Stimulated activated memory B cell treated with anti-CD40 and anti-IgM and Interleukin-4, amounts not matched to agents 10 μg/mL and 1 μg/mL and 100 μg/mL, for 72 hours (primary cell): ENCODE measurements at places on chromosomes 1 and 21.

DNA sequence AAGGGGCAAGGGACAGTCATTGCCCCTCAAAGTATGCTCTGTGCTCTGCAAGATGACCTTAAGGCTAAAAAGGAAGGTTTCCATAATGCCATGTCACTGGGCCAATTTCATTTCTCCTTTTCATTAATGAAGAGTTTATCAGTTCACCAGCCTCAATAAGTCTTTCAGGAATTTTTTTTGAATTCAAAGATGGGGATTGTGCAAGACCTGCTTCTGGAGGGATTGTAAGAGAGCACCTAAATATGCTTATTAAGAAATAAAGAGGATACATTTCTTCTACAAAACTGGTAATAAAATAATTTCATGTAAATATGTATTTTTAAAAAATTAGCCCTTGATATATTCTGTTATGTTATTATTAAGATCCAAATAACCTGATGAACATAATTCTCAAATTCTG lies 86.8 kb upstream of the RGS4 start:
- ATAC-seq: no peak

DNA sequence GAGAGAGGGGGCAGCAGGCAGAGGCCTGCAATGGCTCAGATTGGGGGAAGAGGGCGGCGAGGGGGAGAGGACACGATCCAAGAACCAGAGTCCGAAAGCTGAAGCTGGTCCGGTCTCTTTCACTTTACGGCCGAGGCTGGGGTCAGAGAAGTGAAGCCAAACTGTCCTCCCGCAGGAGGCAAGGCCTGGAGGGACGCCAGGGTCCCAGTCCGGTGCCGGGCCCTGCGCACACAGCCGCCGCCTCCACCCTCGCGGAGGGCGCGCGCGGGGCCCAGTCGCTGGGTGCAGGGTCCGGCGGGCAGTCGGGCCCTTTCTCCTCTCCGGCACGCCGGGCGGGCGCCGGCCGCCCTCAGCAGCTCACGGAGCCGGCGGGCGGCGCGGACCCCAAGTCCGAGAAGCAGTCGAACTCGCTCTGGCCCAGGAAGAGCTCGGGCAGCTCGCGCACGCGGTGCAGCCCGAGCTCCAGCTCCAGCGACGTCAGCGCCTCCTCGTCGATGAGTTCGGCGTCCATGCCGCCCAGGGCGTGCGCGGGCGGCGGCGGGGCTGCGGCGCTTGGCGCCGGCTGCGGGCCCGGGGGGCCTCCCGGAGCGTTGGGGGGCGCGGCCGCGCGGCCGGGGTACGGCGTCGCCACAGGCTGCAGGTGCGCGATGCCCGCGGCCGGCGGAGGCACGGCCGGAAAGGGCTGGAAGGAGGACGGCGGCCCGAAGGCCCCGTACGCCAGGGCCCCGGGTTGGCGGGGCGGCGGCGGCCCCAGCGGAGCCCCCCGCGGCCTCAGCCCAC lies 749 bp downstream of the CITED4 start:
- ATAC-seq: peak; percentile 2

DNA sequence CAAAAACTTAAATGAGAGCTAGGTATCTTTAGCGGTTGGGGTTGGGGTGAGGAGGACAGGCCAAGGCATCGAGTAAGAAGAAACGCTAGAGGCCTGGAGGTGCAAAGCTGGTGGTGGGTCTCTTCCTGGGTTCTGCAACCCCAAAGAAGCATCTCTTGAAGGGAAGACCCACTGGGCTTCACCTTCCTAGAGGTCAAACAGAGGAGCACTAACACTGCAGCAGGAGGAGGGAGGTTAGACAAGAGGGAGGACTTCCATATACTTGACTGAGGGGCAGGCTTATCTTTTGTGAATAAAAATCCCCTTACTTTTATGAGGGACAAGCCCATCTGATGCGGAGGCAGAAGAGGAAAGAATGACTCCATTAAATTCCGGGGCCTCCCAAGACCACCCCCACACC lies 2.5 kb downstream of the MEX3A start:
- no peak for ATAC-seq

GRCh38 chr1:232249339-232249738 lies 380.6 kb downstream of the SIPA1L2 start:
- ATAC-seq: no peak

DNA sequence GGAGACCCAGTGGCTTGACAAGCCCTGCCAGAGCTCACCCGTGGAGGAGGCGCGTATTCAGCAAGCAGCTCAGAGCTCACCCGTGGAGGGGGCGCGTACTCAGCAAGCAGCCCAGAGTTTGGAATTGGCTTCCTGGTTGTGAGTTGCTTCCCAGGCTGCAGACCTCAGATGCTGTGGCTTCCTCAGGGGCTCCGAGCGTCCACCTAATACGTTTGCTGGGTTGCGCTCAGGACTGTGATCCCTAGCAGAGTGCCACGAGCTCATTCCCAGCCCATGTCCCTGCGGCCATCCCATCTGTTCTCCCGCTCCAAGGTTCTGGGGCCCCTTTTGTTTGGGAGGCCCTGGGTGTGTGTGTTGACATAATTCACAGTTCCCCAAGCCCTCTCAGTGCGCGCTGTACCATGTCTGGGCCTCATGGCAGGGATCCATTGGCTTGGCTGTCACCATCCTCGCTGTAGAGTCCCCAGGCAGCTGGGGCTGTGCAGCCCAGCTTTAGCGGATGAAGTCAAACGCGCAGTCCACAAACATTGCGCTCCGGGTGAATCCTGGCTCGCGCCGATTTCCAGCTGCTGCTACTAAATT lies 3.6 kb downstream of the AJAP1 start:
- ATAC-seq: no peak

- ATAC-seq: no peak
Observed at GRCh38 chr1:48944811-48945210, 168.1 kb upstream of the BEND5 start.

DNA sequence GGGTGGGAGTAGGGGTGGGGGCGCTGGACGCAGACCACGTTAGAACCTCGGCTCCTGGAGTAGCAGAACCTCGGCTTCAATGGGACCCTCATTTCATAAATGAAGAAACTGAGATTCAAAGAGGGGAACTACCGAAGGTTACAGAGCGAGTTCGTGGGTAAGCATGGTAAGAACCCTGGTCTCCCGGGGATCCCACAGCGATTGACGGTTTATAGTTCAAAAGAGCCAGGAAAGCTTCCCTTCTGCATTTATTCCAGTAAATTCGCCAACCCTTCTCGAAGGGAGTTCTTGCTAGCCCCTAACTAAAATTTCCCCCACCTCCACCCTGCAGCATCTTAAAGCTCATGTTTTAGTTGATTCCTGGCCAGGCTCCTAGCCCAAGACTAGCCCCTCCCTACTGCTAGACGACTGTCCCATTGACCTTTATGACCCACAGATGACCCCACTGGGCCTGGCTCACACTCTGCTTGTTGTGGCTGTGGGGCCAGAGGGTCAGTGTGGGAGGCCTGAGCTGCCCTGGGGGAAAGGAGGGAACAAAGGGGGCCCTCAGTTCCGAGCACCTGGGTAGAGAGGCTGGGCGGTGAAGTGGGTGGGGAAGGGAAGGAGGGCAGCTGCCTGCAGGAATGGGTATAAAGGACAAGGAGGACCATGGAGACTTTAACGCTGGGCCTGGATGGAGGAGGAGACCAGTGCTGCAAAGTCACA lies 558 bp upstream of the KIF21B start:
- ATAC-seq: no peak

GRCh38 chr1:163094589-163094988 lies 25.4 kb downstream of the RGS4 start:
- ATAC-seq: no peak

GRCh38 chr1:11855430-11855829 lies 3.3 kb downstream of the NPPB start:
- no peak for ATAC-seq

- no peak for ATAC-seq
Observed at GRCh38 chr1:156480016-156480370, 20.6 kb downstream of the MEF2D start.

- ATAC-seq: no peak
Observed at GRCh38 chr1:115332813-115333608, 5.0 kb downstream of the NGF start.

- no peak for ATAC-seq
Observed at GRCh38 chr1:174232761-174233160, 73.4 kb downstream of the RABGAP1L start.

- no peak for ATAC-seq
Observed at GRCh38 chr1:54409156-54410142, 3.3 kb upstream of the SSBP3 start.

- no peak for ATAC-seq
Observed at GRCh38 chr1:242456726-242457269, 67.7 kb downstream of the PLD5 start.
